ENCODE measurements at places on chromosomes 13 and 19.

DNA sequence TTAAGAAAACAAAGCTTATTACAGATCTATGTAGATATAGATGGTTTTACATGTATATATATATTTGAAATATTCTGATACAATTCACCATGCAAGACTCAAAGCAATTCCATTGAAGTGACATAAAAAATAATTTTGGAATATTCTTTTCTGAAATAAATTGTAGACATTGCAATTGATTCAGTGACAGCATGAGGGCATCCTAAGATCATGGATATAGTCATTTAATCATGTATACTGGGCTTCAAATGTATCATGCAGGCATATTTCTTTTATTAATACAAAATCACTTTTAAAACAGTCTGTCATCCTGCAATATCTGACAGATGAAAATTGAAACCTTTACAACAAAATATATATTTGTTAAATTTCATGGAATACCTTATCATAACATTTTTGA, 286.7 kb upstream of the SLITRK6 start:
- no peak for DNase-seq

GRCh38 chr13:22482496-22483000, 698.2 kb upstream of the SGCG start:
- no peak for DNase-seq

GRCh38 chr19:2551864-2552185, 75.9 kb downstream of the GADD45B start:
- no peak for DNase-seq

DNA sequence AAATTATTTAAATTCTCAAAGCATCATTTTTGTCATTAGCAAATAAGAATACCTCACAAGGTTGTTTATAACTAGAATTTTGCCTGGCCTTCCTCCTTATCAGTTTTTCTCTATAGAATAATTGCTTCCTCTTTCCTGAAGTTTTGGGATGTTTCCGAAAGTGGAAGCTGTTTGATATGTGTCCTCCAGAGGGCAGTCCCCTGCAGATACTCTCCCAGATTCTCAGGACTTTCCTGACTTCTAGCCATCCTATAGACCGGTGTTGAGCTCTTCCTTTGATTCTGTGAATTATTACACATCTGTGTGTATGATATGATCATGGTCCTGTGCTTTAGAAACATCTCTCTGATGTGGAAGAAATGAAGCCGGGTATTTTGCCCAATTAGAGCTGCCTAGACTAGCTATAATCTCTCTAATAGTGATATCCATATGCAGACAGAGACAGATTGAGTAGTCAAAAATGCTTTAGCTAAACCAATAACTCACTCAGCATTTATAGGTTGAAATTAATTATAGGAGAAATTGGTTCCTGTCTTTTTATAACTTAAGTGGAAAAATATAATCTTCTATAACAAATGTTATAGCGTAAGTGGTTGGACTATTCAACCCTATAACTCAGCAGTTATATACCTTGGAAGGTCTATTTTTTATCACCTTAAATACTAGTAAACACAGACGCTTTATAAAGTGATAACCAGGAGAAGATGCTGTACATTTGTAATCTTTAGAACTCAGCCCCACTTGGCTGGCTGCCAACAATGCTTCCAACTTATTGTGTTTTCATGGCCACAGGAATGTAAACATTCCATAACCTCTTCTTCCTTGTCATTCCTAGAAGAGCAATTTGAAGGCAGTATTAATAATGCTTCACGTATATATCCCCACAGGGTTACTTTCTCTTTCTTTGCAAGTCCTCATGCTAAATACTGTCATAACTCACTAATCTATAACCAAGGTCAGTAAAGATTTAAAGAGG, 201.0 kb upstream of the RXFP2 start:
- DNase-seq, result peak; percentile 68

GRCh38 chr19:39444598-39445195, 685 bp upstream of the SUPT5H start:
- DNase-seq, result peak; percentile 40

DNA sequence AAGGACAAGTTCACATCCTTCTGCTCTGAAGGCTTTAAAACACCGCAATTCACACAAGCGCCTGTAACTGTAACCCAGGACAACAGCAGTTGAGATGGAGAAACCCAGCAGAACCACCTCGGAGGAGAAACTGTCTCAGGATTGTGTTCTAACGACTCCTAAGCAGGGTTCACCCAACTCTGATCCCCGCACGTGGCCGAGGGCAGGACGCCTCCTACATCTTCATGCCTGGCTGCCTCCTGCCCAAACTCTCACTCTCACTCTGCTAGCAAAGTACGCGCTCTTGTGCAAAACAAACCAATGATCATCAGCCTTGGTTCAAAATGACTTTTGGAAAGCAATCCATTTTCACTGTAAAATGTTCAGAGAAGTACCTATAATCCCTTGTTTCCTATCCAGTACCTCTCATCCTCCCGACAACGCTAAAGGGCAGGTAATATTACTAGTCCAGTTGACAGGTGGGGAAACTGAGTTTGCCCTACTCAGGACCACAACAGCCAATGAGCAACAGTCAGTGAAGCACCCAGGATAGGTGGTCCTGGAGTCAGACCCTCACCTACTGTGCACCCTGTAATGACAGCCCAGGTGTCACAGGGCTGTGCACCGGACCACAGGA, 25.6 kb downstream of the EPS15L1 start:
- no peak for DNase-seq

GRCh38 chr13:46101484-46102254, 3.2 kb downstream of the CPB2 start:
- DNase-seq, result no peak

GRCh38 chr13:66994097-66994496, 236.0 kb downstream of the PCDH9 start:
- DNase-seq, result peak; percentile 50

Data from fibroblast of mammary gland (primary cell).